ENCODE measurements at places on chromosomes 6 and 20.

GRCh38 chr6:37699887-37700619, 2.4 kb upstream of the MDGA1 start:
- DNase-seq = no peak

- DNase-seq = no peak
Observed at GRCh38 chr6:29916741-29917140, 25.6 kb upstream of the HLA-A start.

DNA sequence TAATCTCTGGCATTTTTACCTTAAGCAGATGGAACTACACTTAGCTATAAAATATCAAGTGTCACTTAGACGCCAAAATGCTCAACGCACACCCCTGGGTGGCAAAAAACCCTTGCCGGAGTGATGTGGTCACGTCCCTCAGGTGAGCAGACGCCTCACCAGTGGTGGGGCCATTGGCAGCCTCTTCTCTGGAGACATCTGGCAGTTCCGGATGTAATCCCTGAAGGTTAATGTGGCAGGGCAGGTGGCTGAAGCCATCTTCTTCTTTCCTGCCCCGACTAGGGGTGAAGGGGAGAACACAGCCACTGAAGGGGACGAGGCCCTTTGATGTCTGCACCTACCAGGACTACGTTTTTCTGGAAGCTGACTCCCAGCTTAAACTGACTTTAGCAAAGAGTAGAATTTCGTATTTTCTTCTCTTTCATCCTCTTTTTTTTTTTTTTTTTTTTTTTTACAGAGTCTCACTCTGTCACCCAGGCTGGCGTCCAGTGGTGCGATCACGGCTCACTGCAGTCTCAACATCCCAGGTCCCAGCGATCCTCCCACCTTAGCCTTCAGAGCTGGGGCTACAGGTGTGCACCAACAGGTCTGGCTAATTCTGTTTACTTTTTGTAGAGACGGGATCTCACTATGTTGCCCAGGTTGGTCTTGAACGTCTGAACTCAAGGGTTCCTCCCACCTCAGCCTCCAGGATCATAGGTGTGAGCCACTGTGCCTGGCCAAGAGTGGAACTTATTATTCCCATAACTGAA, 152.1 kb downstream of the TTLL2 start:
- no peak for DNase-seq

GRCh38 chr6:44681761-44682160, 294.3 kb downstream of the CDC5L start:
- DNase-seq = no peak

GRCh38 chr6:52620055-52620905, 43.4 kb upstream of the TRAM2 start:
- no peak for DNase-seq

- DNase-seq = no peak
Observed at GRCh38 chr6:119043783-119044182, 34.7 kb downstream of the FAM184A start.

DNA sequence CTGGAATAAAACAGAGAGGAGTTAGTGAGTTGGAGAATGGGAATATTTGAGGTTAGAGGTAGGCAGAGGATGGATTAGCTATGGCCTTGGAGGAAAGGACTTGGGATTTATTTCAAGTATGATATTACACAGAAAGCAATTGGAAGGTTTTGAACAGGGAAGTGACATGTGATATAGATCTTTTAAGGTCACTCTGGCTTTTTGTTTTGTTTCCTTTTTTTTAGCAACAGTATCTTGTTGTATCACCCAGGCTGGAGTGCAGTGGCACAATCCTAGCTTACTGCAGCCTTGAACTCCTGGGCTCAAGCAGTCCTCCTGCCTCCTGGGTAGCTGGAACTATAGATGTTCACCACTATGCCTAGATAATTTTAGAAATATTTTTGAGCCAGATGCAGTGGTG, 190.3 kb downstream of the UTRN start:
- no peak for DNase-seq

- DNase-seq = no peak
Observed at GRCh38 chr6:127177923-127178231, 59.4 kb downstream of the RSPO3 start.

DNA sequence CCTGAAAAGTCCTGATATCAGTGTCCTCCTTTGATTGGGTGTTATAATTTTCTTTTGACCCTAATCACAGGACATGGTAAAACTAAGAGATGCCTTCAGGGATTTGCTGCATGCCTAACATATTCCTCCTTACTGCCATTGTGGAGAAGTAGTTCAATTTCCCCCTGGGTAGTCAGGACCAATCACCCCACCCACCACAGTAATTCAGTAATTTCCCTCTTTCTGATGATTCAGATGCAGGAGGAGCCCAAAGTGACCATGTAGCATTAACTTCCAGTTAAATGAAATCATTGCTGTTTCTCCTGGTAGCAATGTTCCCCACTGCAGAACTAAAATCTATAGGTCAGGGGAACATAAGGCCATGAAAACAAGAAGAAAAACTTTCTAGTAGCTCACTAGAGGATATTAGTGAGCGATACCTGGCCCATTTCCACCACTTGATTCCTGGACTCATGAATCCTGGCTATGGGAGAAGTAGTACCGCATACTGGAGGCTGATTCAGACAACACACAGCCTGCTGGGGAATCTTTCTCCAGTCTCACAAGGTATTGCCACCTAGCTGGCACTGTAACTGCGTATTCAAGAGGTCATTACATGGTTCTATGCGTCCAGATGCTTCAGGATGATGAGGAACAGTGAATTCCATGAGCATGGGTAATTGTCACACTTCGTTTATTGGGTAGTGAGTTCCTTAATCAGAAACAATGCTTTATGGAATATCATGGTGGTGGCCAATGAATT, 561.2 kb downstream of the HAO1 start:
- DNase-seq = no peak

- no peak for DNase-seq
Observed at GRCh38 chr6:26163427-26164119, 76.3 kb downstream of the HFE start.

DNA sequence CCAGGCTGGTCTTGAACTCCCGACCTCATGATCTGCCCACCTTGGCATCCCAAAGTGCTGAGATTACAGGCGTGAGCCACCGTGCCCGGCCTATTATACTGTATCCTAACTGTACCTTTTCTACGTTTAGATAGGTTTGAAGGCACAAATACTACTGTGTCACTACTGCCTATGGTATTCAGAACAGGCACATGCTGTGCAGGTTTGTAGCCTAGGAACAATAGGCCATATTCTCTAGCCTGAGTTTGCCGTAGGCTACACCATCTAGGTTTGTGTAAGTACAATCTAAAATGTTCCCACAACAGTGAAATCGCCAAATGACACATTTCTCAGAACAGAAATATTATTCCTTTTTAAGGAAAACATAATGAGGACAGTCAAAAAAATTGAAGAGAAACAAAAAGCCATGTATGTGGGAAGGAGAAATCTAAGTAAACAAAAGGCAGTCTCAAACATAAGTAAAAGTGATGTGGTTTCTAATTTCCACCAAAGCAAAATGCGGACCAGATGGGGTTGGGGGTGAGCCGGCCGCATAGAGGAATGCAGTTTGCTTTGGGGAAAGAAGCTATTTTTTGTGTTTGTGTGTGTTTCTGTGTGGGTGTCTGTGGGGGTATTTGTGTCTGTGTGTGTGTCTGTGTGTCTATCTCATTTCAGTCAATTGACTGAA, 192.6 kb upstream of the SALL4 start:
- DNase-seq = no peak

DNA sequence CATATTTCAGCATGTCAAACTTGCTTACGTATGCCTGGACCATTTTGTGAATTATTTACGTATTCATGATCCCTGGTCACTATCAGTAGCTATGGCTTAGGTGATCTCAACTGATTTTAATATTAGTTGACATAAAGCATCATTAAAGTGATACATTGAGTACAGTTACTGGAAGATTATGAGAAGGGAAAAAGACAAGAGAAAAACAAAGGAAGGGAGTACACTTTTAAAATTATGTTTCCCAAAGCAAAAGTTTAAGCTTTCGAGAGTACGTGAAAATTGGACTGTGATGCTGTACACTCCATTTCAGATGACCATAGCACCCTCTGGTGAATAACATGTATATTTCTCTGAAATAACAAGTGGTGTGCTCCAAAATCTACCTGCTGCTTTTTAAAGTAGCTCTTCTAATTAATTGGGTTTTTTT, 215.0 kb upstream of the HSF2 start:
- no peak for DNase-seq

DNA sequence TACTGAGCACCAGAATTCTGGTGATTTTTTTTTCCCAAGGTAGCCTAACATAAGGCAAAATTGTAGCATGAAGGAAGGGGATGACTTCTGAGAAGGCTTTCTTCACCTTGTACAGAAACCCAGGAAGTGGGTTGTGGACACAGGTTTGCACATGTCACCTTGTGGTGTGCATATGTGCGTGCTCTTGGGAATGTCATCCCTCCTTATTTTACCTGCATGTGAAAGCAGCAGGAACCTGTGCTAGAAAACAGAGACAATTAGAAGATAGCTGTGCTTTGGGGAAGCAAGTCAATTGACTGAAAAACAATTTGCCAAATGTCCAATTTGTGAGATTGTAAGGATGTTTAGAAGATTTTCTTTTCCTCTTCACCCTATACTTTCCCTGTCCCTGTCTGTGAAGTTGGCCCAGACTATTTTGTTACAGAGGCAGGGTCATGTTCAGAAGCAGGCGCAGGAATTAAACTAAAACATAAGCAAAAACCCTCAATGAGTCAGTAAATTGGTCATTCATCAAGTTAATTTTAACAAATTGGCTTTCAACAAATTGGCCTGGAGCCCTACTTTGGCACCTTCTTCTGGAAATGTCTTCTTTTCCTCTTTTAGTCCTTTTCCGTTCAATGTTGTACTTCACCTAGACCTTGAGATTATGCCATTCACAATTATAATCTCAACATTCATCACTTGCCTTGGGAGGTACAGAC, 261.2 kb downstream of the ADGB start:
- no peak for DNase-seq

GRCh38 chr6:20559924-20560551, 25.8 kb downstream of the CDKAL1 start:
- no peak for DNase-seq

GRCh38 chr20:23315099-23315498, 35.5 kb upstream of the NXT1 start:
- DNase-seq = no peak

DNA sequence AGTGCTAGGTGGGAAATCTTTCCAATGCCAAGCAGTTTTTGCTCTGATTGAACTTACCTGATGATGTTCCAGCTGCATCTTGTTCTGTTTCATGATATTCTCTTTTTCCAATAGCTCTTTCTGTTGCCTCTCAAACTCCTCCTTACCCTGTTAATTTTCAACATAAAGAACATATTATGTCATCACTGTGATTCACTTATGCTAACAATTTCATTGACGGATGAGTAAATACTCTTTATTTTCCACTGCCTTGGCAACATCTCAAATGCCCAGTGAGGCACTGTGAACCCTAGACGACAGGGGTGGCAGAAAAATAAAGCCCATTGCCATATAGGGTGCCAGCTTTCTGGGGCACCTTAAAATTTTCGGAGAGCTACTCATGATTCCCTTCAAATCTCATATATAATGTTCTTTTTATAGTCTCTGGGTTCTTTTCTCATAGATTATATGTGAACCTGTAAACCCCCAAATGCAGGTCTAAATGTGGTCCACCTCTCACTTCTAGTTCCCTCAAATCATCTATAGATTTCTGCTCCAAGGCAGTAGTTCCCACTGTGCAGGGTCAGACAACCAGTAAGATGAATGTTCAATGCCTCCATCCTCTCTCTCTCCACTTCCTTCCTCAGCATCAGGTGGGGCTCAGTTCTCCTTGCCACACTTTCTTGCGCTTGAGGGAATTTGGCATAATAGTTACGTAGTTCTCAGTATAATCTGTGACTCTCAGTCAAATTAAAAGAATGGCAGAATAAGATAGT, 44.1 kb downstream of the NEDD9 start:
- no peak for DNase-seq

- DNase-seq = no peak
Observed at GRCh38 chr6:111461860-111462259, 21.2 kb downstream of the REV3L start.

DNA sequence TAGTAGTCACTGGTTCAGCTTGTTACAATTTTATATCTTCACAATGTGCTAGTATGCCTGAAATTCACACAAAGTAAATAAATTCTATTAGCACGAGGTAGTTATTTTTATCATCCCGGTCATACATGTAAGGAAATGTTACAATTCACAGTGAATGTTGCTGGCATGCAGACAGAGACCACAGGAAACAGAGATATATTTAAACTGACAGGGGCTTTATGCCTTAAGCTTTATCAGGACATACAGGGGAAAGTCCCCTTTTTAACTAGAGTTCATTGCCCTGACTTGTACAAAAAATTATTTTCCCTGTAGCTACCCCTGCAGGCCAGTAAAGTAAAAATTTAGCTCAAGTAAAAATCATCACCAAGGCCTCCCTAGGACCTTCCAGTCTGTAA, 712.0 kb upstream of the NRSN1 start:
- no peak for DNase-seq

DNA sequence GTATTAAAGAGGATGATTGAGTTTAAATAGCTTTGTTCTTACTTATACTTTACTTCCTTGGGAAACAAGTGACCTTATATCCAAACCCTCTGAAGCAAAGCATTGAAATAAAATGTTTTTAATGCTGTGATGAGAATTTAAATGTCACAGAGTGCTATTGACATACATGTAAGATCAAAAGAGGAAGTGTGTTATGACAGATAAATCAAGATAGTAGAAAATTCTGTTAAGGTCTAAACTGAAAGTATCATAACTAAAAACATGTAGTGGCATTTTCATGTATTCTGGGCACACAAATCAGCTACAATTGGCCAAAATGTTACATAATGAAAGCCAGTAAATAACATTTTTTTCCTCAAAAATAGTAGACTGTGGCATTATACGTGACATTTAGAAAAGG, 318.0 kb downstream of the GRIK2 start:
- no peak for DNase-seq

- no peak for DNase-seq
Observed at GRCh38 chr20:60725311-60725906, 526.7 kb upstream of the CDH4 start.

DNA sequence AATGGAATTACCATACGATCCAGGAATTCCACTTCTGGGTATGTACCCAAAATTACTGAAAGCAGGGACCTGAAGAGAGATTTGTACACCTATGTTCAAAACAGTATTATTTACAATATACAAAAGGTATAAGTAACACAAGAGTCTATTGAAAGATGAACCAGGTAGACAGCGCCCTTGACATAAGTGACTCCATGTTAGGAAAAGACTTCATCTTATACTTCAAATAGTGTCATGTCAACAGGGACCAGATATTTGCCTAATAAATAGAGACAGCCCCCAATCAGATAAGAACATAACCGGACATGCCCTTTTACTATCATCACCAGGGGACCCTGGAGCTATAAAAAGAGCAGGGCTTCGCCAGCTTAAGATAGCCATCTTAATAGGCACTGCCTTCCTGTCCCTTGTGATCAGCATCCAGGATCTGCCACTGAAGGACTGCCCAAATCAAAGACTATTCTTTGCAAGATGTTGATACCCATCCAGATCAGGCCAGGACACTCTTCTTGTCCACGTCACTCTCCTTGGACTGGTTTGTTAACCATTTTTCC, 309.0 kb upstream of the SULF2 start:
- DNase-seq = no peak

DNA sequence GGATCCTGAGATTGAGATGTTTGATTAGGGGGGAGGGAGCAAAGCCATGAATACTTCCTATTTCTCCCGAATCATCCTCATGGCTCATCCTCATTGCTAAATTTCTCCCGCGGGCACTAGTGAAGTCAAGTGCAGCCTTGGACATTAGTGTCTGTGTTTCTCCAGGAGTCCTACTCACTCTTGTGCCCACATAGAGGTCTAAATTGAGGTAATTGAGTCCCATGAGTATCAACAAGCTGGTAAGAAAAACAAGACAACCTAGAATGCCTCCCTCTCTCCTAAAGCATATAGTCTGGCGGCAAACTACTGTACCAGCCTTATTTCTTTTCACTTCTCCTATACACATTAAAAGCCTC, 420 bp downstream of the CENPQ start:
- DNase-seq = no peak
